ENCODE measurements at places on chromosomes 5 and 9. TPM values are rescaled to one million over a fixed set of nuclear protein-coding genes. Genes with fewer than 3 reads are reported as not detected.

Gene FKBP15
- total RNA-seq = 34.3 TPM

Gene PCDHB3
- total RNA-seq = not detected

Gene KIF12
- total RNA-seq = not detected

DNA sequence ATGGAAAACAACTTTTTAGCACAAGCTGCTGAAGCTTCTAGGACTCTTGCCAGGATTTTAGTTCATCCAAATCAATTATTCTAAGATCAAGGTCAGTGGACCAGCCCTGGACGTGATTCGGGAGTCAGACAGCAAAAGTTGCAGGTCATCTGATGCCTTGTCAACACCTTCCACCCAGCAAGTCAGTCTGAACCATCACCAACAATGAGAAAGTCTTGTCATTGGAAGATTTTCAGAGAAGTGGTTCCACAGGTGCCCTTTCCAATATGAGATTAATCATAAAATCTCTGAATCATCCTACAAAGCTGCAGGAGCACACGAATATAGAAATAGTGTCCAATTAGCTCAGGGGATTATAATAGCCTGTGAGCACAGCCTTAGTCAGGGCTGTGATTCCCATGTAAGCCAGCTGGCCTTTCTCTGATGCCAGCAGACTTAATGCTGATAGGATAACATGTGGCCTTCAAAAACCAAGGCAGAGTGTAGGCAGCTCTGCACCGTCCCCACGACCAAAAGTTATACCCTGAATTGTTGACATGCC is 445.0 kb upstream of the TRPC7 start:
- H3K4me3 ChIP-seq = no peak overlapping the region
- no peaks in the 10 kb centered on the region for H3K36me3 ChIP-seq
- H3K27me3 ChIP-seq = no peaks in the 10 kb centered on the region
- no peak overlapping the region for H3K27ac ChIP-seq
- no peaks in the 10 kb centered on the region for H3K4me1 ChIP-seq

DNA sequence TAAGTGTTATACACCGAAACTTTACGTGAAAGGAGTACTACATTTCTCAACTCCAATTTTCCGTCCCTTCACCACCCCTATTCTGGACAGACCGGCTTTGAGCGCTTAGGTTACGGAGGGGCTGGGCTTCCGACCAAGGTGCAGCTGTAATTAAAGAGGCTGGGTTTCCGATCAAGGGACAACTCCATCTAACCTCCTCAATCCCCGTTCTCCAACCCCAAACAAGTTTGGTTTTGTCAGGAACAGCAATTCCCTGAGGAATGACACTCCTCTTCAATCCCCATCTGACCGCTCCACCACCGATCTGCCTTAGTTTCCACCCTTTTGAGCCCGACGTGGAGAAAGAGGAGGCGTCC is 577 bp downstream of the TUT7 start:
- H3K4me1 ChIP-seq = peaks cover 50% of the 10 kb centered on the region
- H3K27ac ChIP-seq = peak overlapping the region; percentile 84
- no peak for DNase-seq
- H3K27me3 ChIP-seq = no peaks in the 10 kb centered on the region
- peak overlapping the region; percentile 69 for H3K4me3 ChIP-seq

- peaks cover 7% of the 10 kb centered on the region for H3K4me1 ChIP-seq
These were observed 32.1 kb upstream of the CLINT1 start for GRCh38 chr5:157890836-157891597.

DNA sequence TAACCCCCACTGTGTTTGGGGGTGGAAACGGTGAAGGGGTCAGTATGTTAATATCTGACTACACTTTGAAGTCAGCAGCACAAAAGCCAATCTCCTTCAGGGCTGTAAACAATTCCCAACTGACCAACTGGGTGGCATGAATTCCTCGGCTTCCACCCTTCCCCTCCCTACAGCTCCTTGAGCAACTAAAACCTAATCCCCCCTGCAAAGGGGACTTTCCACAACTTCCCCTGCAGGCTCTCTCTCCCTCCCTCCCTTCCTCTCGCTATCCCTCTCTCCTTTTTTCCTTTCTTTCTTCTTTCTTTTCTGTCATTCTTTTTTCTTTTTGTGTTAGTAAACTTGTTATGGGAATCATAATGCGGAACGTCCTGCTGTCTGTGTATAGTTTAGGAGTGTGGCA is 65.1 kb upstream of the PTCH1 start:
- no peak for DNase-seq
- H3K27me3 ChIP-seq = no peaks in the 10 kb centered on the region
- H3K27ac ChIP-seq = no peak overlapping the region
- H3K4me1 ChIP-seq = no peaks in the 10 kb centered on the region

GRCh38 chr5:142569905-142570304 is 116.0 kb downstream of the FGF1 start:
- DNase-seq = no peak
- H3K4me1 ChIP-seq = no peaks in the 10 kb centered on the region
- no peak overlapping the region for H3K4me3 ChIP-seq
- no peaks in the 10 kb centered on the region for H3K27me3 ChIP-seq

DNA sequence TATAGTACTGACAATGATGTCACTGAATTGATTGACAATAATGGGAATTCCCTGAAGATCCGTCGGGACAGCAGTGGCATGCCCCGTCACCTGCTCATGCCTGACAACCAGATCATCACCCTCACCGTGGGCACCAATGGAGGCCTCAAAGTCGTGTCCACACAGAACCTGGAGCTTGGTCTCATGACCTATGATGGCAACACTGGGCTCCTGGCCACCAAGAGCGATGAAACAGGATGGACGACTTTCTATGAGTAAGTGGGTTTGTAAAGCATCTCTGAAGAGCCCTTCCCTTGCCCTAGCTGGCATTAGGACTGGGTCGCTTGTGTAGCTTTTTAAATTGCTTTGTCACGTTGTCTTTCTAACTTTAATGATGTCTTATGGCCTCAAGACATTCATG is 72.7 kb upstream of the WWC1 start:
- H3K4me1 ChIP-seq = no peaks in the 10 kb centered on the region
- H3K27me3 ChIP-seq = no peaks in the 10 kb centered on the region
- H3K36me3 ChIP-seq = no peaks in the 10 kb centered on the region
- H3K27ac ChIP-seq = no peak overlapping the region
- no peak overlapping the region for H3K4me3 ChIP-seq

All from CD4-positive, alpha-beta memory T cell (primary cell).